ENCODE measurements at places on chromosomes 3 and 15. TPM values are rescaled to one million over a fixed set of nuclear protein-coding genes. Genes with fewer than 3 reads are reported as not detected.

The GALNT15 gene
- 1.8 TPM for total RNA-seq

The IGSF10 gene
- 0.20 TPM for total RNA-seq

The ATP13A5 gene
- total RNA-seq = 0.12 TPM

The OR5H1 gene
- not detected for total RNA-seq
